G401 (cell line): ENCODE measurements at places on chromosomes 12 and 14. TPM values are rescaled to one million over a fixed set of nuclear protein-coding genes. Genes with fewer than 3 reads are reported as not detected.

Gene ANO4
- not detected in 2 replicates for total RNA-seq

Gene TAS2R8
- 1.6 TPM in 1 of 2 replicates, not detected in the other for total RNA-seq

Gene CLSTN3
- total RNA-seq: 14.8 and 17.9 TPM in 2 replicates

Gene PPP1R1A
- total RNA-seq: not detected in 2 replicates

Gene SERPINA12
- total RNA-seq: not detected in 2 replicates

DNA sequence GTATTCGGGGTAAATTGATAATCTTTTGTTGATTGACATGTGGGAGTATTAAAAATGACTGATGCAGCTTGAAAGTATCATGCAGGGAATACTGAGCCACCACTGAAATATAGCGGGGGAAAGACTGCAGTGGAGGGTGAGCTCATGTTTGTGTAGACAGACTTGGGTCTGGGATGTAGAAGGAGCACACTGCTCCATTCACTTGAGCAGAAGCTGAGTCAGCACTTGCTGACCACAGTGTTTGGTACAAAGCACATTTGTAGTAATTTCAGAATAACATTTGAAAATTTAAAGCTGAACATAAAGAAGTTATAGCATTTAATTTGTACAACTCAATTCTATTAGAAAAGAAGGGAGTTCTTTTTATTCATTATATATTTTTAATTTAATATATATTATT, 304.3 kb upstream of the PRICKLE1 start:
- DNase-seq: no peak

- no peak for DNase-seq
Measured at GRCh38 chr12:26132866-26133265, 8.0 kb upstream of the BHLHE41 start.

- no peak for DNase-seq
Measured at GRCh38 chr12:21962236-21962635, 21.0 kb upstream of the ABCC9 start.

DNA sequence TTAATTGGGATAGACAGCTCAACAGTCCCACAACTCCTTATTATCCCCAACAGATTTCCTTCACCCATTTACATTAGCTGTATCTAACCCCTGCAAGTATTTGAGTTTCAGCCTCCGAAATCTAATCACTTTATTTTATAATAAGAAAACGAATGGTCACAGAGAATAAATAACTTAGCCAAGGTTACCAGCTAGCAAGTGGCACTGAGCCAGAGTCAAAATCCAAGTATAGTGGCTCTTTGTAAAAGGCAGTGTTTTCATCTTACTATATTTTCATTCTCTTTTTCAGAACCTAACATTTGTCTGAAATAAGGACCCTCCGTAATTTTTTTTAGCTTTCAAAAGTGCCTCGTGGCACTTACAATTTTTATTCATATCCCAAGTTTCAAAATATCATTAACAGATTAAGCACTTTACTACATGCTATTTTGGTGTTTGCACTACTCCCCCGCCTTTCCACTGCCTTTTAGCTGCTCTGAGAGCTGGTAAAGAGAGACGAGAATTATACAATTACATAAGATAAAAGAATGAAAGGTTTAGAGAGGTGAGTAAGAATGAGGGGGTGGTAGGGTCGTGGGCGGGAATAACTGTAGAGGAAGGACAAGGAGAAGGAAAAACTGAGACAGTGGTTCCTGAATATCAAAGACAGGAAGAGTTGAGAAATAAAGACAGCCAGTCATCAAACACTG, 3.7 kb upstream of the USP15 start:
- DNase-seq: no peak

DNA sequence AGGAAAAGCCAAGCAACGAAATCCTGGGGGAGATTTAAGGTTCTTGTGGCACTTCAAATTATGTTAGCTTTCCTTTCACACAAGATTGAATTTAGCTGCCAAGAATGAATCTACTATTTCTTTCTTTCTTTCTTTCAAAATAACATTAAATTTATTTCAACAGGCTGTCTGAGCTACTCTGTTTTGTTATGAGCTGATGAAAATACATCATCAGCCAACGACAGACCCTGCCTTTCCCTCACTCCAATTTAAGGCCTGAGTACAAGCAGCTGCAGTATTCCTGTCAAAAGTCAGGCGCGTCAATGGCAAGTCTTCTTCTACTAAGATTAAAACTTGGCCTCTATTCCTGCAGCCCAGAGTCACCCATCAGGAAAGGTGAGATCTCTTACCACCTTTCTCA, 347.7 kb upstream of the FLRT2 start:
- no peak for DNase-seq

DNA sequence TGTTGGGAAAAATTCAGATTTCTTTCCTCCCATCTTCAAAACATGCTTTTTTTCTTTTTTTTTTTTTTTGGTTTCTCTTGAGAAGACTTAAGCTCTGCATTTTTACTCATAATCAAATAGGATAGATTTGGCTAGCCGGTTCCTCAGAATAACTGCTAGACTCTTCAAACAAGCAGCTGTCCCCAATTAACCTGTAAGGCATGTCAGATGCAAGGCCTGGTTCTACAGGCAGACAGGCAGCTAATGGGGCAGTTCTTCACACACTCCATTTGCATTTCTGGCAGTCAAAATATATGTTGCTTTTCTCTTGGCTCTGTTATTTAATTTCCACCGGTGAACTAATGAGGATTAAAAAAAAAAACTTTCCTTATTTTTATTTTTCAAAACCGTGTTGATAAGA, 228.0 kb upstream of the ATP2B1 start:
- peak; percentile 64 for DNase-seq
